ENCODE measurements at places on chromosomes 4 and X.

DNA sequence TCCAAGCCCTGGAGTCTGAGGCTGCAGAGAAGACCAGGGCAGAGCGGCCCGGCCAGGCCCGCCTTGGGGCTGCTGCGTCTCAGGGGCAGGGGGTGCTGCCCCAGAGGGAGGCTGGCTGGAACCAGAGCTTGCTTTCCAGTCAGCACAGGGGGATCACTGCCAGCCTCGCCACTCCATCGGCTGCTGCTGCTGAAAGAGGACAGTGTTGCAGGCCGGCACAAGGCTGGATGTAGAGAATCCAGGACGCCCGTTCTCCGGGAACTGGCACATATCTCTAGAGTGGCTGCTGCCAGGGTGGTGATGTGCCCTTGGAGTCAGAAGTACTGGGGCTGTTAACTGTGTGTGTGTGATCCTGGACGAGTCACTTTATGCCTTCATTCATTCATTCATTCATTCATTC lies 31.9 kb upstream of the SORCS2 start:
- DNase-seq = no peak

DNA sequence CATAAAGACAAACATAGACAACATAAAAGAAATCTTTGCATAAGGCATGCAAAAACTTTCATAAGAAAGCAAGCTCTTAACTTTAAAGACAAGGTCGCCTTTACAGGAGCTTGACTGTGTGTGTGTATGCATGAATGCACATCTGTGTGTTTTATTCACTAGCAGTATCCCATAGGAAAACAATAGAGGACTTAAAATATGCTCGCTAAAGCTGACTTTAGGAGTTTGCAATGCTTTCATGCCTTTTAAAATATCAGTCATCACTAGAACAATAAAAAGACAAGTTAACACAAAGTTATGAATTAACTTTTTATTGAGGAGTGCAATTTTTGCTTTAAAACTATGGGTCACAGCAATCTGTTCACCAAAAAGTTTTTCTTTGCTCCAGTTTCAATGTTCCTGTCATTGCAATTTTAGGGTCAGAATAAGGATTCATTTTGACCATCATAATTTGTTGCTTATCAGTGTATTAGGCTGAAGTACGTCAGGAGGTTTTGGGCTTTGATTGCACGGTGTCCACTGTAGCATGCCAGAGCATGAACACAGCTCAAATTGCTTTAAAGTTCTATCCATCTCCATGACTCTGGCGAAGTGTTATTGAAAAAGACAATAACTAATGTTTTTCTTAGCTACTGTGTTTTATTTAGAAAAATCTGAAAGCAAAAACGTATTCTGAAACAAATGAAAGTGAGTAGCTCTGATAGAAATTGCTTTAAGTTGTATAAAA lies 36.9 kb downstream of the ANXA10 start:
- no peak for DNase-seq

DNA sequence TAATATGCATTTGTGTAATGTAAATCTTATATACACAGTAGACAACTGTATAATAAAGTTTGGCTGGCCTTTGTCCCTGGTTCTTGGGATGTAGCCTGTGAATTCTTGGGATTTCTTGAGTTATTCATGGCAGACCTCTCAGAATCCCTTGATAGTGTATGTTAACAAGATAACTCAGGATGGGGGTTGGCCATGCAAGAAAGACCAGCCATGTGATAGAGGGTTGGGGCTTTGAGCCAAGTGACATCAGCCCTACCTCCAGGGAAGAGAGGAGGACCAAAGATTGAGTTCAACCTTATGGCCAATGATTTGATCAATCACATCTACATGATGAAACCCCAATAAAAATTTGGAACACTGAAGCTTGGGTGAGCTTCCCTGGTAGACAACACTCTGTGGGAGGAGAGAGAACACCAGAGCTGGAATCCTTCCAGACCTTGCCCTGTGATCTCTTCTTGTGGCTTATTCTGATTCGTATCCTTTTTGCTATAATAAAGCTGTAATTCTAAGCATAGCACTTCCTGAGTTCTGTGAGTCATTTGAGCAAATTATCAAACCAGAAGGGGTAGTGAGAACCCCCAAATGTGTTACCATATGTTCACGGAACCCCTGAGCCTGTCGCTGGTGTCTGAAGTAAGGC lies 11.3 kb downstream of the SLC2A9 start:
- DNase-seq = no peak

DNA sequence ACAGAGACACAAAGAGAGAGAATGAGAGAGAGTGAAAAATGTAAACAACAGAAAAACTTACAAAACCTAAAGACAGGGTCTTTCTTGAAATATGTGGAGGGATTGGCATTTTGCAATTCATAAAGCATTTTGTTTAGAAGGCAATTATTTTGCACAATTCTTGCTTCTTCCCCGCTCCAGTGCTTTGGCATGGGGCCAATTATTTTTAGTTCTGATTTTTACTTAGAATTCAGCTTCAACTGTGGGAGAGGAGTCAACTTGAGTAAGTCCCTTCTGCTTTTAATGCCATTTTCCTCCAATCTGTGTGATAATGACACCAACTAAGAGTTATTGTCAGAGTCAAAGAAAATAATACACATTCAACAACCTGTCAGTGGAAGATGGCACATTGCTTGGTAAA lies 1051.9 kb downstream of the NLGN4X start:
- no peak for DNase-seq

- DNase-seq = no peak
Observed at GRCh38 chr4:158065176-158065575, 107.6 kb downstream of the GASK1B start.

GRCh38 chr4:124526769-124527168 lies 185.8 kb downstream of the ANKRD50 start:
- no peak for DNase-seq

DNA sequence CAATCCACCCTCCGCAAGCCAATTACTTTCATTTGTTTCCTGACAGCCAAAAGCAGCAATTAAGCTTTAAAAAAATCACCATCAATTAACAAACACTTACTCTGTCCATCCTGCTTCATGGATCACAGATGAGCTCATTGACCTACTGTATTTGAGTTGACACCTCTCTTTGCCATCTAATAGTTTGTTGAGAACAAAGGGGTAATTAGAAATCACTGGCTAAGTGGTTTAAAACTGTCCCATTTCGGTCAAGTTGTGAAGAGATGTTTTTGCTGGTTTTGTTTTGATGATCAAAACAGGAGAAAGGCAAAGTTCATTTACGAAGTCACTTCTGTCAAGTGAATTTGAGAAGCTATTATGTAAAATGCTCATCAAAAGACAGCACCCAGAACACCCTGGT lies 10.4 kb downstream of the SH3KBP1 start:
- DNase-seq = no peak

DNA sequence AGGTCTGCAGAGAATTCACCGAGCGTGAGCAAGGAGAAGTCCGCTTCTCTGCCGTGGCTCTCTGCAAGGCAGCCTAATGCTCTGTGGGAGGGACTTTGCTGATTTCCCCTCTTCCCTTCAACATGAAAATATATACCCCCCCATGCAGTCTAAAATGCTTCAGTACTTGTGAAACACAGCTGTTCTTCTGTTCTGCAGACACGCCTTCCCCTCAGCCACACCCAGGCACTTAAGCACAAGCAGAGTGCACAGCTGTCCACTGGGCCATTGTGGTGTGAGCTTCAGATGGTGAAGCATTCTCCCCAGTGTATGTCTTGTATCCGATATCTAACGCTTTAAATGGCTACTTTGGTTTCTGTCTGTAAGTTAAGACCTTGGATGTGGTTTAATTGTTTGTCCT lies 11.3 kb downstream of the UCHL1 start:
- DNase-seq = no peak

GRCh38 chr4:25949173-25949748 lies 35.2 kb downstream of the SMIM20 start:
- no peak for DNase-seq

DNA sequence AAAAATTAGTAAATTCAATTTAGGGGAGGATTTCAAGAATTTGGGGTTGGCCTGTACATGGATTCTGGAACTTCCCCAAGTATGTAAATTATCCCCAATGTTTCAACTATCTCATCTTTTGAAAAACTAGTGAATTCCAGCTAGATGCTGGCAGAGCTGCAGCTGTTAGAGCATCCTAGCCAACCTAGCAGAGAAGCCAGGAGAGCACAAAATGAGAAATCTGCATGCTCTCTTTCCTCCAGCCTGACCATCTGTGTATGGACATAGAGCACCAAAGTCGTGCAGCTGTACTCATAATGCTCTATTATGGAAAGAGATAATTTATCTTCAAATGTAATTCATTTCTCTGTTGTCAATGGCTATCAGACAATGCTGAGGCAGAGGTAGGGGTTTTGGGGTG lies 1217.7 kb downstream of the PCDH19 start:
- no peak for DNase-seq

- DNase-seq = no peak
Observed at GRCh38 chrX:16931371-16931770, 15.1 kb upstream of the REPS2 start.

- DNase-seq = no peak
Observed at GRCh38 chr4:142719854-142720541, 126.1 kb downstream of the INPP4B start.

GRCh38 chr4:173001571-173001970 lies 167.0 kb upstream of the GALNT7 start:
- DNase-seq = no peak

- DNase-seq = no peak
Observed at GRCh38 chr4:1715002-1715758, 3.1 kb upstream of the SLBP start.

DNA sequence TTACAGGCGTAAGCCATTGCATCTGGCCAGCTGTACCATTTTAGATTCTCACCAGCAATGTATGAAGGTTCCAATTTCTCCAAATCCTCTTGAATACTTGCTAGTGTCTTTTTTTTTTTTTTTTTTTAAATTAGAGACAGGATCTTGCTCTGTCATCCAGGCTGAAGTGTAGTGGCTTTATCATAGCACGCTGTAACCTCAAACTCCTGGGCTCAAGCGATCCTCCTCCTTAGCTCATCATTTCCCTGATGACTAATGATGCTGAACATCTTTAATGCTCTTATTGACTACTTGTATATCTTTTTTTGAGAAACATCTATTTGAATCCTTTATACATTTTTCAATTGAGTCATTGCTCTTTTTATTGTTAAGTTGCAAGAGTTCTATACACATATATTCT lies 40.3 kb downstream of the HDAC8 start:
- DNase-seq = no peak

DNA sequence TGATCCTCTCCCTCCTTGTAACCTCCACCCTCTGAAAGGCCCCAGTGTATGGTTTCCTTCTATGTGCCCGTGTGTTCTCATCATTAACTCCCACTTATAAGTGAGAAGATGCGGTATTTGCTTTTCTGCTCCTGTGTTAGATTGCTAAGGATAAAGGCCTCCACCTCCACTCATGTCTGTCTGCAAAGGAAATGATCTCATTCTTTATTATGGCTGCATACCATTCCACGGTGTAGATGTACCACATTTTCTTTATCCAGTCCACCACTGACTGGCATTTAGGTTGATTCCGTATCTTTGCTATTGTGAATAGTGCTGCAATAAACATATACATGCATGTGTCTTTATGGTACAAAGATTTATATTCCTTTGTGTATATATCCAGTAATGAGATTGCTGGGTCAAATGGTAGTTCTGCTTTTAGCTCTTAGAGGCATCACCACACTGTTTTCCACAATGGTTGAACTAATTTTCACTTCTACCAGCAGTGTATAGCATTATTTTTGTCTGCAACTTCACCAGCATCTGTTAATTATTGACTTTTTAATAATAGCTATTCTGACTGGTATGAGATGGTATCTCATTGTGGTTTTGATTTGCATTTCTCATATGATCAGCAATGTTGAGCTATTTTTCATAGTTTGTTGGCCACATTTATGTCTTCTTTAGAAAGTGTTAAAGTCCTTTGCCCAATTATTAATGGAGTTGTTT lies 1030.9 kb downstream of the FSTL5 start:
- DNase-seq = no peak

DNA sequence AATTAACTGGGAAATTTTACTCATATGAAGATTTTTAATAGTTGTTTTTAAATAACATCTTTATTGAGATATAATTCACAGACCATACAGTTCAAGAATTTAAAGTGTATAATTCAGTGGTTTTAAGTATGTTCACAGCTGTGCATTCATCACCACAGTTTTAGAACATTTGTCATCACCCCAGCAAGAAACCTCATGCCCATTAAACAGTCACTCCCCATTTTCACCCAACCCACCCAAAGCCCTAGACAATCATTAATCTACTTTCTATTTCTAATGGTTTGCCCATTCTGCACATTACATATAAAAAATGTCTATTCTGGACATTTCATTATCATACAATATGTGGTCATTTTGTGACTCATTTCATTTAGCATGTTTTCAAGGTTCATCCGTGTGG lies 2.8 kb downstream of the UPRT start:
- no peak for DNase-seq

DNA sequence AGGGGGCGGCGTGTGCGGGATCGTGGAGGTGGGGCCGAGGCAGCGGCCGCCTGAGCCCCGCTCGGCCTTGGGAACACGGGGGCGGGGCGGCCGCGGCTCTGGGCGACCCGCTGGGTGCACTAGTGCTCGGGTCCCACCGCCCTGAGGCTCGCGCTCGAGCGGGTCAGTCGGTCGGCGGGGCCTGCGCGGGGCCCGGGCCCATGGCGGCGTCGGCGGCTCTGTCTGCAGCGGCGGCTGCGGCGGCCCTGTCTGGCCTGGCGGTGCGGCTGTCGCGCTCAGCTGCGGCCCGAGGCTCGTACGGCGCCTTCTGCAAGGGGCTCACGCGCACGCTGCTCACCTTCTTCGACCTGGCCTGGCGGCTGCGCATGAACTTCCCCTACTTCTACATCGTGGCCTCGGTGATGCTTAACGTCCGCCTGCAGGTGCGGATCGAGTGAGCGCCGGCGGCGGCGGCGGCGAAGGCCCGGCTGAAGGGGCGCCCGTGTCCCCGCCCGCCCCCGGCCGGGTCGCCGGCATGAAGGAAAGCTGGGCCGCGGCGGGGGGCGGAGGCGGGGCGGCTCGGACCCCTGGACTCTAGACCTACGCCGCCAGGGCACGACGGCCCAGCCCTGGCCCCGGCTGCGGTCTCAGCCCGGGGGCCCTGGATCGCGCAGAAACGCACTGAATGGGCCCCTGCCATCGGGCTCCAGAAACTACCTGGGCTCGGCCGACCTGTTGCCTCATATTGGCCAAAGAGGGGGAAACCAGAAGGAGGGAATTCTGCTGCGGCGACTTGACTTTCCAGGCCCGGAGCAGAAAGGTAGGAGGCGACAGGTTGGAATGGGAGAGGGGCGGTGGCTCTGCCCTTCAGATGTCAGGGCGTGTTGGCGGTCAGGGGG lies at the start of gene SMIM10L2A:
Gene SMIM10L2A, plus strand, starts transcription at position 13 of the 878 bp plus-strand sequence. Its CDS starts 188 bp downstream, at position 201.
- peak; percentile 10 for DNase-seq

DNA sequence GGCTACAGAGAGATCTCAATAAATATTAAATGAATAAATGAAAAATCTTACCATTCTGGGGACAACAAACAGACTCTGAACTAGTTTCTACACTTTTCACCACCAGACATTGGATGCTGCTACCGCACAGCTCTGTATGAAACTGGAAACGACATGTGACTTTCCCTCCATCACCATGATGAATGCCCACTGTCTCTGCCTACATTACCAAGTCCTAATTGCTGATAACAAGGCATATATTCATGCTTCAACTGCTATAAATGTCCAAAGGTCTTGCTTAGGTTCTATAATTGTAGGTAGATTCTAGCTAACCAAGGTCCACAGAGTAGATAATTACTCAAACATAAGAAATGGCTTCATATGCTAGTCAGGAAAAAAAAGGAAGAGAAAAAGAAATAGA lies 399.4 kb upstream of the ADGRL3 start:
- DNase-seq = no peak

GRCh38 chr4:122652379-122652778 lies 31.5 kb upstream of the IL21 start:
- DNase-seq = peak; percentile 78

- no peak for DNase-seq
Observed at GRCh38 chr4:52728691-52729240, 22.5 kb downstream of the ERVMER34-1 start.

Data from activated CD4-positive, alpha-beta T cell treated with anti-CD3 and anti-CD28 coated beads for 48 hours (primary cell).